ENCODE measurements at places on chromosomes 11 and 22.
A peak's percentile ranks its signal among the peaks of the same experiment; 100 is the strongest.

GRCh38 chr11:12840871-12841660, 166.8 kb downstream of the TEAD1 start:
- DNase-seq, result no peak

DNA sequence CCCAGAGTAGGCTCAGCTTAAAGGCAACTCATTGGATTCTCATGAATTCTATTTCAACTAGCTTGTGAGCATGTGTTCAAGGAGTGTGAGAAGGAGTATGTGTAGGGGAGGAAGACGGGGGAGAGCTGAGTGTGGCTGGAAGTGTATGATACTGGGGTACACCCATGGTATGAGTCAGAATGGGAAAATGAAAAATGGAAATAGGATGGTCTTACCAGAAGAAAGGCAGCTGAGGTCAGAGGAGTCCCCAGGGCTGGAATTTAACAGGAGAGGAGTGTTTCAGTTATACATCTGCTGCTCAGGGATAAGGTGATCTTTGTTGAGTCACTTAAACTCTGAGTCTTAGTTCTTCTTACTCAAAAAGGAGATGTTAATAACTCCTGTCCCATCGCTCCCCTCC, 6.7 kb upstream of the ADAMTS15 start:
- DNase-seq, result no peak

- DNase-seq, result no peak
Measured at GRCh38 chr11:126518972-126519690, 163.6 kb downstream of the ST3GAL4 start.

GRCh38 chr11:284105-285020, 4.6 kb upstream of the PGGHG start:
- no peak for DNase-seq

DNA sequence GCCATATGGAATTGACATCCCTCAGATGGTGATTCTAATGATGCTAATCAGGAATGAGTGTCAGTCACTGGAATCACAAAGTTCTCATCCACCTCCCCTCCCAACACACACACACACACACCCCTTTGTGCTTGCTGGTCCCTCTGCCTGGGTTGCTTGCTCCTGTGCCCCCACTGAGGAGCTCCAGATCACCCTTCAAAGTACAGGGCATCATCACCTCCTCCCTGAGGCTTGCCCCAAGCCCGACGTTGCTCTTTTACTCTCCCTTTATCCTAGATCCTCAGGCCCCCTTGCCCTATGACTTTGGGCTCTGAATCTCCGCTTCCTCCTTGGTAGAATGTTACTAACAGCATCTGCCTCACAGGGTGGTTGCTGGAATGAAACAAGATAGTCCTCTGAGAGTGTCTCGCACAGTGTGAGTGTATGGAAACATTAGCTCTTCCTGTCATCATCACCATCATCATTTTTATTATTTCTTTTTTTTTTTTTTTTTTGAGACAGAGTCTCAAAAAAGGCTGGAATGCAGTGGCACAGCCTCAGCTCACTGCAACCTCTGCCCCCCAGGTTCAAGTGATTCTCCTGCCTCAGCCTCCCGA, 3.4 kb downstream of the TOM1 start:
- DNase-seq, result no peak

- DNase-seq, result no peak
Measured at GRCh38 chr11:130246738-130247137, 68.0 kb downstream of the ZBTB44 start.

- DNase-seq, result no peak
Measured at GRCh38 chr11:35621620-35622019, 3.4 kb downstream of the FJX1 start.

DNA sequence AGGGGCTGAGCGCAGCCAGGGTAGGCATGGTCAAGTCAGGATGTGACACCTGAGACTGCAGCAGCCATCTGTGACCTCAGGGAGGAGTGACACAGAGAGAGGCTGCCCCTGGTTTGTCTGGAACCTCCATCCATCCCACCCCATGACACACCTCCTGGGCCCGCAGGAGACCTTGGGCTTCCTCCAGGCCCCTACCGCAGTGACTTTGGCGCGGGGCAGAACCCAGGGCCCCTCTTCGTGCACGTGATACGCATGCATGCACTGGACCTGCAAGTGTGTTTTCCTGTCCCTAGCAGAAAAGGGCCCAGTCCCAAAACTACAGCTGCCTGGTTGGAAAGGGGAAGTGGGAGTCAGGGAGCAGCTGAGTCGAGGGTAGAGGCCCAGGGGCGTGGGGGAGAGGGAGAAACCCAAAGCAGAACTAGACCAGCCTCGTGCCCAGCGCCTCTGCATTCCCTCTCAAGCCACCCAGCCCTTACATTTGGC, 7.9 kb upstream of the CYTH4 start:
- DNase-seq, result no peak

DNA sequence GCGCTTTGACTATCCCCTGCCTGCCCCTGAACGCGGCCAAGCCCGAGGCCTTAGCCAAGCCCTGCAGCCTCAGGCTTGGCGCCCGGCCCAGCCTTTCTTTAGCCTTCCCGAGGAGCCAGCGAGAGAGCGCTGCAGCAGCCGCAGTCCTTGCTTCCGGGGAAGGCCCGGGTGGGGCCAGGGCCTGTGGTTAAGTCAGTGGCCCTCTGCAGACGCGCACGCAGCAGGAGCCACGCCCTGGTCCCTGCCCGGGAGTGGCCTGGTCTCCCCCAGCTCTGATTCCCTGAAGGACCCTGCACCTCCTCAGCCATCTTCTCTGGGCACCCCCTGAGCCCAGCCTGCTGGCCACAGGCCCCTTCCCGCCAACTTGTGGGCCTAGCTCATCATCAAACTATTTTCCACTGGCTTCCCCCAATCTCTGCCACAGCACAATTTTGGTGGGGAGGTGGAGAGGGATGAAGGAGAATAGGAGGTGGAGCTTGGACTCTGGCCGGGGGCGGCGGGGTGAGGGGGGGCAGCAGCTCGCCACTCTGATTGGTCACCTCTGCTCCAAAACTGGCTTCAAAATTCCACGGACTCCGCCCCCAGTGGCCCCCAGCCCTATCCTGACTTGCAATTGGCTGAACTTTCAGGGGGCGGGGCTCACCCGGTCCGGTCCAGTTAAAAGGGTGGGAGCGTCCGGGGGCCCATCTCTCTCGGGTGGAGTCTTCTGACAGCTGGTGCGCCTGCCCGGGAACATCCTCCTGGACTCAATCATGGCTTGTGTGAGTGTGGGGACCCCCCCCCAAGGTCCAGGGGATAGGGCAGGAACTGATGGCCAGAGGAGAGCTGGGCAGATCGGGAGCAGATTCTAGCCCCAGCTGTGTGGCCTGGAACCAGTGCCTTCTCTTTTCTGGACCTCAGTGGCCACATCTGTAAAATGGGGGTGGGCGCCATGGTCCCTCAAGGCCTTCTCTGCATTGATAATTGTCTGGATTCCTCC, at the start of gene LGALS1:
LGALS1 (plus strand) TSS at position 686 of the 979 bp plus-strand sequence; CDS start at position 753, 67 bp downstream.
- peak; percentile 30 for DNase-seq

DNA sequence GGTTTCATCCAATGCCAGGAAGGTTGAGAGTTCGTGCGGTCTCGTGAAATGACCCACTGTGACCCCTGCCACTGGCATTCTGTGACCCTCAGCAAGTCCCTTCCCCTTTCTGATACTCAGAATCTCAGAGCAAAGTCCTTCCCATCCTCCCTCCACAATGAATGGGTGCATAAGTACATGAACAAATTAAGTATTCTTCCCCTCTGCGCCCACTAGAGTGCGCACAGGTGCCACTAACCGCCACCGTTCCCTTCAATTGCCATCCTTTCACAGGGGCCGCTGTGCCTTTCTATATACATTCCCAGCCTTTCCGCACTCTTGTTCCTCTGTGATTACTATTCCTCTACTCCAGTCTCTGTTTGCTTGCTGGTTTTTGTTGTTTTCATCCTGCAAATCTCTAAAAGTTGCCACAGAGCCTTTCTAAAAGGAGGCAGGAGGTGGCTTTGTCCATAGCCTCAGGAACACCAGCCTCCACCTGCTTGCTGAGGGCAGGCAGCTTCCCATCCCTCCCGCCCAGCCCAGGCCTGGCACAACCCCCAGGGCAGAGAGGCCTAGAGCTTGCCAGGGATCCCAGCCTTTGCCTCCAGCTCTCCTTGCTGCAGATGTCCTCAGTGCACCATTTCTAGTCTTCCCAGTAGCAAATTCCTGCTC, 6.7 kb upstream of the AP1B1 start:
- DNase-seq, result peak; percentile 47

- no peak for DNase-seq
Measured at GRCh38 chr11:118217575-118217974, 7.2 kb downstream of the JAML start.

- no peak for DNase-seq
Measured at GRCh38 chr11:3090096-3090901, 33.1 kb upstream of the CARS1 start.

DNA sequence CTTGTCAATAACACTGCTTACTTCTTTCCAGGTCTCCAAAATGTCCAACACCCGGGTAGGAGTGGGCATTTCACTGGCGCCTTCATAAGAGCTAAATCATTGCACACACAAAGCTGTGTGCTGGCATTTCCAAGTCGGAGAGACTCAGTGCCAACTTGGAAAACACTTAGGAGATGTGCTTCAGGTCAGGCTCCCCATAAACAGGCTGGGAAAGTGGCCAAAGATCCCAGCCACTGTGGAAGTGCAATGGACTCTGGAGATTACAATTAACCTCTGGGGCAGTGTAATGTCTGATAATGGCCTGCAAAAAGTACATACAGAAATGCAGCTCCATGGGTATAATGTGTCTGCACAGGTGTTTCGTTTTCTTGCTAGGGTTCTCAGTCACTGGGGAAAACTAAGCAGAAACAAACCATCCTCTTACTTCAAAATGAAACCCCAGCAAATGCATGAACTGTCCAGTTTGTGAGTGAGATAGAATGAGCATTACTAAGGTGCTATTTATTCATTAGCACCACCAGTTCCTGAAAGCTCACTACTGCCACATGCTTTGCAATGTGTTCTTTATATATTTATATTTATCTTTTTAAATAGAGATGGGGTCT, 79.0 kb downstream of the ABTB2 start:
- no peak for DNase-seq

GRCh38 chr11:128288368-128288767, 299.0 kb downstream of the ETS1 start:
- DNase-seq, result no peak

GRCh38 chr11:134331354-134332188, at the start of gene GLB1L2:
TSS of gene GLB1L2 (plus strand) at chr11:134331988. CDS start at chr11:134332062, 74 bp downstream.
- peak; percentile 68 for DNase-seq

DNA sequence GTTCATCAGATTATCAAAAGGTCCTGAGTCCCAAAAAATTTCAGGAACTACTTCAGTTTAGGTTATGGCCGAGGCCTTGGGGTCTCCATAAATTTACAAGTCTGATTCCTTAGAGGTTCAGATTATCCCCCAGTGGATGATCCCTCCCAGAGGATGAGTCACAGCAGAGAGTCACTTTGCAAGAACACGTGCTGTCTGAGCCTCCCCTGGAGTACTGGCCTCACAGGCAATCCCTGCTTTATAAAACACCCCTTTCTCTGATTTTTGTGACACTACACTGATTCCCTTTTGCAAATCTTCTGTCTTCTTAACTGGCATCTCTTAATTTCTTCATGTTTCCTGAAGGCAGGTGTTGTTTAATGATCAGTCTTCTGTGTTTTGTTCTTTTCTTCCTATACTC, 45.3 kb downstream of the CCDC34 start:
- DNase-seq, result no peak

GRCh38 chr11:25901415-25901814, 430.5 kb upstream of the ANO3 start:
- DNase-seq, result no peak

DNA sequence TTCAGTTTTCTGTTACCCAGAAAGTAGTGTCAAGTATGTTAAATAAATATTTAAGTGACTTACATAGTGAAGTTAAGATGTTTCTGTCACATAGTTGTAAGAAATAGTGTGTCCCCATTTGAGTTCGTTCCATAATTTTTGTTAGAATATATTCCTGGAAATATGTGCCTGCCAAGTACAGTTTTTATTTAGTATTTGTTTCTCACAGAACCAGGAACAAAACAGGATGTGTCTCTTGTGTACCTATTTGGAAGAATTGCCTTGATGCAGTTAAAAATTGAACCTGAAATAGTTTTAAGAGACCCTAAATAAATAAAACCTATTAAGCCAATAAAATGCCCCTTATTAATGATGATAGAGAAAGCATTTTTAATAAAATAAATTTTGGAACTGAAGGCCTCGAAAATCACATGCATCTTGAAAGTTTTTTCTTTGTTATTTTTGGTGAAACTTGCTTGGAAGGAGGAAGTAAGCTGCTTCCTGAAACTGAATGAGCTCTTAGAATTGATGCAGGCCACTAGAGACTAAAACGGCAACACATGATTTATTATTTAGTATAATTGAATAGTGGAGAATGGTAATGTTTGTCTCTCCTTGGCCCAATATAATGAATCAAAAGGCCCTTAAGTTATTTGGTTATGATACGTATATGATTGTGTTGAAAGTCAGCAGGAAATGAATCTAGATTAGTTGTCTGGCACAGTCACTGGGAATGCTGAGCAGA, 55.9 kb downstream of the SWAP70 start:
- no peak for DNase-seq

DNA sequence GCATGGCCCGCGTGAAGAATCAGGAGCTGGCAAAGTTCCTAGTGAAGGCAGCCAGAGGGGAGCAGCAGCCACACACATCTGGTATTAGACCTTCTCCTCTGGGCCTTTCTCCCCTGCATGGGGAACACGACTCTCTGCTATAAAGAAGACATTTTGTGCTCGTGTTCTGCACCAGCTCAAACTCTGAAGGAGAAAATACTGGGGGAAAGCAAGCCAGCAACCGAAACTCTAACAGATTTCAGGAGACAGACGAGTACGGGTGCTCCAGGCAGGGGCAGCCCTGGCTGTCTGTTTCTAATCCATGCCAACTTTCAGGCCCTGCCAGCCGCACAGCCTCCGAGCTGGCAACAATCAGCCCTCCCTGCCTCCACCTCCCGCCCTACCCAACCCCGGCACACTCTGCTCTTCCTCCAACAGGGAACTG, 296.3 kb downstream of the BRD1 start:
- no peak for DNase-seq

DNA sequence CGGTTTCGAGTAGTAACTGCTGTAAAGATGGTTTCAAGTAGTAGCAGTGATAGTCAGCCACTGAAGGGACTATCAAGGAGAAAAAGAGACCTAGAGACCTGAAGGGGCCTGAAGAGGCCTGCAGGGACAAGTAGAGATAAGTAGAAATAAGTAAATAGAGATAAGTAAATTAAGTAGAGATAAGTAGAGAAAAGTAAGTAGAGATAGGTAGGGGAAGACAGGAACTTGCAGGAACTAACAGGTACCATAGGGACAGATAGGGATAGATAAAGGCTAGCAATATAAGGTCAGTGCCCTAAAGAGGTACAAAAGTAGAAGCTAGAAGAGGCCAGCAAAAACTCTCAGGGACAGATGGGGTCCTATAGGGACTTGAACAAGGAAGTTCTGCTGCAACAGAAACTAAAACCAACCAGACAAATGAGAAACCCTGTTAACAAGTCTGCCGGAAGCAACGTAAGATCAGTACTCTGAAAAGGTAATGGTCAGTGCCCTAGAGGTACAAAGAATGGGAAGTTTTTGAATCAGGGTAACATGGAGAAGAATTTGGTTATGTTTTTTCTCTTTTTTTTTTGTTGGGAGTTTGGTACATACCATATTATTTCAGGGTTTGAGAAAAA, 9.6 kb upstream of the SC5D start:
- DNase-seq, result no peak

DNA sequence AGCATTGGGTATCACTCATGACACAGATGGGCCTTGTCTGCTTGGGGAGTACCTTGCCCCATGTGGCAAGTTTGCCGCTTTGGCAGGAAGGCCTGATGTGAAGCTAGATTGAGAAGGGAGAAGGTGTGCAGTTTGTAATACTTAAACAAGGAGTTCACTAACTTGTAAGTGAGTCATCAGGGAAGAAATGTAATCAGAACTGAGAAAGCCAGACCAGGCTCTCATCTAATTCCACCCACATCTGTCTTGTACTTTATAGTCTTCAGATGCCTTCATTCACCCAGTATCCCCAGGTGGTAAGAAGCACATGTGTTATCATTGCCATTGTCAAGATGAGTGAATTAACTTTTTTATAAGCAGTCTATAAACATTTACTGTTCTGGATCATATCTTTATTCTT, 116.0 kb upstream of the DDI1 start:
- DNase-seq, result no peak

All from stimulated activated CD4-positive, alpha-beta T cell treated with anti-CD3 and anti-CD28 coated beads, Interleukin-15, amount 100 ng/mL, for 1 hour (primary cell).